Smooth muscle cell of the pulmonary artery (primary cell): ENCODE measurements at places on chromosomes 12 and 14. TPM values are rescaled to one million over a fixed set of nuclear protein-coding genes. Genes with fewer than 3 reads are reported as not detected.

SLC8A3 gene
- 0.33 and 0.40 TPM in 2 replicates for total RNA-seq

C1S gene
- 339 and 458 TPM in 2 replicates for total RNA-seq

CFL2 gene
- 74.8 and 106 TPM in 2 replicates for total RNA-seq

TPI1 gene
- total RNA-seq, result 1,691 and 1,978 TPM in 2 replicates

NEUROD4 gene
- total RNA-seq, result not detected in 2 replicates
